Stimulated activated CD4-positive, alpha-beta T cell treated with anti-CD3 and anti-CD28 coated beads, TNF-alpha, amount 100 ng/mL, for 4 hours (primary cell): ENCODE measurements at places on chromosomes 5 and 9.

DNA sequence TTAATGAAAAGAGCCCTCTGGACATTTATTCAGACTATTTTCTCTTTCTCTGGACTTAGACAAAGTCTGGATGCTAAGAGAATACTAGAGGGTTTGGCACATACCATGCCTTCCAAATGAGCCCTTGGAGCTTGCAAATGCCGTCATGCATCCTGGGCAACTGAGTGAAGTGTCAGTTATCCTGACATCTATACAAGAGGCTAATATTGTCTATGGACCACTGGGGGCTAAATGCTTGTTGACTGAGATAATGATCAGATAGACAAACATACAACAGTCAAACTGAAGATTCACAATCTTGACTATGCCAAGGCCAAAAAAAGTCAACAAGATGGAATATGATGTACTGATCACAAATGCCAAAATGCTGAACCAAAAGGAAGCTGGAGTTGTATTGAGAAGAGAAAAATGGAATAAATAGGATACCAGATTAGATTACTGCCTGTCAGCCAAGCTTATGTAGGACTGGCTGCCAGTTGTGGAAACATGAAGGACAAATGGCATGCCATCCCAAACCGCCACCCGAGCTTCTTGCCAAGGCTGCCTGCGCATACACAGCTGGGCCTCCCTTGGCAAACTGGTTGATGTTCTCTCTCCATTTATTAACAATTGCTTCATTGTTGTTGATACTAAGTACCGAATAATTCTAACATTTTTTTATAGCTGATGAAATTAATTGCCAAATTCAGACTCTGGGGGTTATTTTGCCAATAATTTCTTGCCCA is 240.1 kb upstream of the GRAMD2B start:
- no peak for DNase-seq

DNA sequence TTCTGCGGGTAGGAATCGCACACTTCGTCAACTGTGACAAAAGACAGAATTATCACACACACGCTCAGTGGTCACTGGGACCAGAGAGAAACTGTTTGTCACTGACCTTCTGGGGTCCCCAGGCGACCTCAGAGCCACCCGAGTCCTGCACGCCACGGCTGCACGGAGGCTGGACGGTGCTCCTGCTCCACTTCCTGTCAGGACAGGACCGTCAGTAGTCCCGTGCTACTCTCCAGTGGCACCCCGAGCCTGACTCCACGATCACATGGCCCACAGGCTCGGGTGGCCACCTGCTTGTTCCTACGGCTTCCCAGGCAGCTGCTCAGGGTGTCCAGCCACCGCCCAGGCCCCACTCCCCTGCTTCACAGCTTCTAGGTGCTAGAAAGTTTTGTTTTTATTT is 17.9 kb downstream of the MRNIP start:
- no peak for DNase-seq

DNA sequence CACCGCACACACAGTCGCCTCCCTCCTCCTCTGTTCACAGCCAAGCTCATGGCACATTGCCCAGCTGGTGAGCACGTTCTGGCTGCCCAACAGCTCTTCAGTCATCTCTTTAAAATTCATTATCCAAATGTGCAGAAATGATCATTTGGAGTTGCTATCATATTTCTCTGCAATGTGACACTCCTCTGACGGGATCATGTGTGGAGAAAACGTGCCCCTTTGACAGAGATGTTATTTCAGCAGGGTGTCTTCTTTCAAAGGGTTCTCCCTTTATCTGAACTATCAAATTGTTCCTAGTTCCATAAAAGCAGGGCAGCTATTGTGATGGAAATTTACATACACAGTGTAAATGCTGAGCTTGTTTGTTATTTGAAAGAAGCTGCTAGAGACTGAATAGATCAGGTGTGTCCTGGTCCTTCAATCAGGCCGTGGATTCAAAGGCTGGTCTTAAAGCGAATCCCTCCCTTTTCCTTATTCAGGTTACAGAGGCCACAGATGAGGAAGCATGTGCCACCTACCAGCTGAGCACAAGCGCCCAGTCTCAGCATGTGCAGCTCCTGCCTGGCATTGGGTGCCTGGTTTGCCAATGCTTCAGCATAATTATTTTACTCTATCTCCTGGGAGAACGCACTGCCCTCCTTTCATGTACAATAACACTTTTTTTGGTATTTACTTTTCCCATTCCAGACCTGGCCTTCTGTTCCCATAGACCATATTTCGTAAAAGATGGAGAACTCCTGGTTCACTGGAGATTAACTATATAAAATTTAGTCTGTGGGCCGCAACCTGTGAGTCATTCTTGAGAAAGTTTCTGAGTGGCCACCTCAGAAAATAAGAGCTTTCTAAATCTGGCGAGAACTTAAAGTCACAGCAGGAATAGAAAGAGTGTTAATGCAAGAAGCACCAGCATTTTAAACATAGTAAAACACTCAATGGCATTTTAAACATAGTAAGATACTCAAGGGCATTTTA is 433.7 kb downstream of the ENC1 start:
- DNase-seq = no peak

DNA sequence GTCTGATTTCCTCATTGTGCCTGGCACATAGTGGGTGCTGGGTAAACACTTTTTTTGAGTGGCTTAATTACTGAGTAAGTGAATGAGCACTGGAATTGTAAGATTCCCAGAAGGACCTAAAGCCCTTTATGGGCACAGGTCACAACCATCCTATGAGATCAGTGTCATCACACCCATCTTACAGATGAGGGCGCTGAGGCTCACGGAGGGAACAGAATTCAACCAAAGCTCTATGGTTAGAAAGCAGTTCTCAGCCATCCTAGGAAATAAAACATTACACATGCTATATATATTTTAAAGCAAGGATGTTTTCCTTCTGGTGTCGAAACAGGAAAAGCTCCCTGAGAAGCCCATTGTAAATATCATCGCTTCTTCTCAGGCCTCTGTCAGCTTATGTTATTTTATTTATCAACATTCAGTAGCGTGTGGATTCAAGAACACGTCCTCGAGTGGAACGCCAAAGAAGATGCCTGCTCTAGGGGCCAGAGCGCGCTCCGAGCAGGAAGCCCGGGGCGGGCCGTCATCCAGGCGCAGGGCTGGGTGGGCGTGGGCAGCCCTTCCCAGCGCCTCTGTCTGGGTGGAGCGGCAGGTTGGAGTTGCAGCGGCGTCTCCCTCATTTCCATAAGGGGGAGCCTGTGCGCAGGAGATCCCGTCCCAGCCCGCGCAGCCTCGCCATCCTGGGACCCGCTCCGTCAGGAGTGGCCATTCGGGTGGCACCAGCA is 155.8 kb upstream of the SMIM23 start:
- DNase-seq = no peak

DNA sequence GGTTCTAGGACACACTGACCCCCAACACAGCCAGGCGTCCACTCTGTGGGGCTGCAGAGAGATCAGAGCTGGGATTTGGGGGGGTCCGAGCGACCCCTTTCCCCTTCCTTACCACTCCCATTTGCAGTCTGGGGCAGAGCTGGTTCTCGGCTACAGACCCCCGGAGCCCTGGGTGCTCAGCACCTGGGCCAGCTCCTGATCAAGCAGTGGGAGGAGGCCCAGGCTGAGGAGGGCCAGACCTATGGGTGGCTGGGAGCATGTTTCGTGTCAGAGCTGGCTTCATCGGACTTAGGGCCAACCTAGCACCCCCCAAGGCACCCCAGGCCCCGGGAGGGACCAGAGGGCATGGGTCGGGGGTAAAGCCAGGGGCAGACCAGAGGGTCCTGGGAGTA is 7.6 kb downstream of the GRIN1 start:
- no peak for DNase-seq

DNA sequence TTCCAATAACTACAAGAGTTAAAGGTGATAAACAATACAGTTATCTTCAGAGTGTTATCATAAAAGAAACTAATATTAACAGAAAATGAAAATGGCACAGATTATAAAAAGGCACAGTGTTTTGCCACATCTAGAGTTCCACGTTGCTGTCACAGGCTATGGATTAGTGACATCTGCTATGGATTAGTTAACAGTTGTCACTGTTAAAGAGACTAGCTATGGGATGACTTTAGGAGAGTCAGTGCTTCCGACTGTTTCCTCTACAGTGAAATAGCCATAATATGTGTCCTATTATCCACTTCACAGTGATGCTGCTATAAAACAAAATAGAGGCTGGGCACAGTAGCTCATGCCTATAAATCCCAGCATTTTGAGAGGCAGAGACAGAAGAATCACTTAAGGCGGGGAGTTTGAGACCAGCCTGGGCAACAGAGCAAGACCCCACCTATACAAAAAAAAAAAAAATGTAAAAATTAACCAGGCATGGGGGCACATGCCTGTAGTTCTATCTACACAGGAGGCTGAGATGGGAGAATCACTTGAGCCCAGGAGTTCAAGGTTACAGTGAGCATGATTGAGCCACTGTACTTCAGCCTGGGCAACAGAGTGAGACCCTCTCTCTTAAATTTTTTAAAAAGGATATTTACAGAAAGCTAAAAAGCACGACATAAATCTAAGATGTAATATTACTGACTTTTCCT is 19.7 kb downstream of the MAPKAP1 start:
- DNase-seq = no peak

DNA sequence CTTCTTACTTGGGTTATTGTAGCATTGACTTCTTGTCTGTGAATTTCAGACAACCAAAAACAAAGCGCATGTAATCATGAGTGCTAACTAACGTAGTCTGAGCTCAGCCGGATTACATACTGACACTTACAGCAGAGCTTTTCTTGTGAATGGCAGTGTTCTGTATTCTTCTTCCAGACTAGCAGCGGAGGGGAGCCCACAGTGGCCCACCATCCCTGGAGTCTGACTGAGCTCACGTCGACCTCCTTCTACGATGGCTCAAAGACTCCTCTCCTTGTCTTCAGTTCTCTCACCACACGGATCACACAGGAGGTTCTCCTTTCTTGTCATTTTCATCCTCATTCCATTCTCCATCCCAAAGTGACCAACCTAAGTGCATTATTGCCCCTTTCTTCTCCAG is 211.4 kb downstream of the CHSY3 start:
- DNase-seq = no peak

DNA sequence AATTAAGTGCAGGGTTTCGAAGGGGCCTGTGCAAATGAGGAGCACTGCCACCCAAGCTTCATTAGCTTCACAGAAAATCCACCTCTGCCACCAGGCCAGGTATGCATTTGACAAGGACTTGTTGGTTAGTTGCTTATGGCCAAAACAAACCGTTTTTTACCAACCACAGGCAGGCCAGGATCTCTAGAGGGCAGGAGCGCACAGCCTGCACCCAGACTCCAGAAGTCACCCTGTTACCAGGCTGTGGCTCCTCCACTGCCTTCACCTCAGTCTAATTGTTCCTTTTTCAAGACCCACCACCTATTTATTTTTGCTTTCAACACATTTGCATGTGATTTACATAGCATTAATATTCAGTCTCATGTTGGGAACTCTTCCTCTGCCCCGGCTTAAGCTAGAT is 78.3 kb upstream of the HSPA9 start:
- DNase-seq = no peak

- DNase-seq = no peak
These were observed 311.2 kb downstream of the TRIM32 start for GRCh38 chr9:116998305-116998704.

DNA sequence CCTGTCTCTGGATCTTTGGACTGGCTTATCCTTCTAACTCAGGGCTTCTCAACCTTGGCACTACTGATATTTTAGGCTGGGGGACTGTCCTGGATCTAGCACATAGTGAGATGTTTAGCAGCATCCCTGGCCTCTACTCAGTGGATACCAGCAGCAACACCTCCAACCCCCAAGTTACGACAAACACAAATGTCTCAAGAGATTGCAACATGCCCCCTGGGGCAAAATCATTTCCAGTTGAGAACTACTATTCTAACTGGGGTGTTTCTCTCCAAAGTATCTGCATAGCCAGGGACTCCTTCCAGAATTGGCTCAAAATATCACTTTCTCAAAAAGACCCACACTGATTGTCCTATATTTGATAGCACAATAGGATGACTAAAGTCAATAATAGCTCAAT is 7.2 kb upstream of the TLR4 start:
- no peak for DNase-seq

GRCh38 chr5:9066349-9066748 is 479.5 kb downstream of the SEMA5A start:
- DNase-seq = no peak

GRCh38 chr9:89224633-89225032 is 46.0 kb upstream of the SHC3 start:
- no peak for DNase-seq

- no peak for DNase-seq
These were observed 106.0 kb downstream of the ENC1 start for GRCh38 chr5:74534397-74535129.

DNA sequence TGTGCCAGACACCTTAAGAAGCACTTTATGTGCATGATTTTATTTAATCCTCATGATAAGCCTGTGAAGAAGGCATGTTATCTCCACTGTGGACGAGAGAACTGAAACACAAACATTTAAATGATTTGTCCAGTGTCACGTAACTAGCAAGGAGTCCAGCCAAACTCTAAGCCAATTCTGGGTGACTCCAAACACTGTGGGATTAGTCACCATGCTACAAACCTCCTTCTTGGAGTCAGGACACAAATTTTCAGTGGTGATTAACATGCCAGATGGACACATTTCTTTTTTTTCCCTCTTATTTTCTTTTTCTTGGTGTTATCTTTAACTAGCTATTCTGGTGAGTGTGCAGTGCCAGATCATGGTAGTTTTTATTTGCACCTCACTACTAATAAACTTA is 316.8 kb downstream of the NDUFS4 start:
- DNase-seq = no peak

GRCh38 chr9:91092214-91092613 is 269.5 kb downstream of the AUH start:
- no peak for DNase-seq

- no peak for DNase-seq
These were observed 4.0 kb upstream of the GPSM1 start for GRCh38 chr9:136323371-136323789.

DNA sequence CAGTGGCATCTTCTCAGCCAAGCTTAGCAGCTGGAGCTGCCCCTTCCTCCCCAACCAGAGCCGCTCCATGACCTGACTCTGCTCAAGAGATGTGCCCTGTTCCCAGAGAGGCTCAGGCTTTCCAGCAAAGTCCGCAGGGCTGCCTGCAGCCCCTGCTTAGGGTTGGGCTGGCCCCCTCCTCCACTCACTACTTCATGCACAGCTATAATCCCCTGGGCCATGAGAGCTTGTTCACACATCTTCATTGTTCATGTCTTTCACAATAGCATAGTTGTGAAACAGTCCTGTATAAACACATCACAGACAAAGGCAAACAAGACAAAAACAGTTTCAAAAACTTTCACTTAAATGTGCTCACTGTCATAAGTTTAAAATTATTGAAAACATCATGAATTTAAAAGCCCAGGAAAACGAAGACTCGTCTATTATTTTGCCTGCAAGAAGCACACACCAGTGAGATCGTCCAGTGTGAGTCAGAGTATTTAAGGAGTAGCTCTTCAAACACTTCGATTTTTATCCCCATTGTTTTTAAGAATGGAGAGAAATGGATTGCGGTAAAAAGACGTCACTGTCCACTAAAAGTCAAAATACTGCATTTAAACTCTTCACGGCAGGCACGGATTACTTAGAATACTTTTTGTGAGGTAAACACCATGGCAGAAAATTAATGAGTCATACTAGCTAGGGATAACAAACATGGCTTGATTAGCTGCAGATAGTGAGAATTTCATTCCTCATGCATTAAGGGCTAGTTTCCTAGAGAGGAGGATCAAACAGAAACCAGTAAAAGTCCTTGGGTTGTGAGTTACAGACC is 40.7 kb upstream of the S1PR3 start:
- DNase-seq = no peak

- DNase-seq = no peak
These were observed 118.6 kb downstream of the KDM4C start for GRCh38 chr9:6876195-6876894.
